Left renal pelvis (tissue), 4 donors: ENCODE measurements at places on chromosomes 3 and 15.

DNA sequence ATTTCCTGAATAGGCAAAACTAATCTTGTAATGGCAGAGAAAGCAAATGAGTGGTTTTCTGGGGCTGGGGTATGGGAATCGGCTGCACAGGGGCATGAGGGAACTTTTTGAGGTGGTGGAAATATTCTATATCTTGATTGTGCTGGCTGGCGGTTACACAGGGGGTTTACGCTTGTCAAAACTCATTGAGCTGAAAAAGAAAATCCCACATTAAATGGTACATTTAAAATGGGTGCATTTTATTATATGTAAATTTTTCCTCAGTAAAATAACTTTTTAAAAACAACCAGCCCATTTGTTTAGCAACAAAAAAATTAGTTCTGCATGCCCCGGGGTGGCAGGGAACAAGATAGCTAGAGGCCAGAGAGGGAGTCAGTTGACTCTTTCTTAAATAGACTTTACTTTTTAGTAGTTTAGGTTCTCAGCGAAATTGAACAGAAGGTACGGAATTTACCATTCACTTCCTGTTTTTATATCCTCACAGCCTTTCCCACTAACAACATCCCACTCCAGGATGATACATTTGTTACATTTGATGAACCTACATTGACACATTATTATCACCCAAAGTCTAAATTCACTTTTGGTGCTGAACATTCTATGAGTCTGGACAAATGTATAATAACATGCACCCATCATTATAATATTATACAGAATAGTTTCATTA is 41.2 kb upstream of the BCL2A1 start:
- no peak for DNase-seq

GRCh38 chr3:111690242-111690641 is 95.1 kb upstream of the ZBED2 start:
- no peak for DNase-seq

GRCh38 chr3:128784232-128784631 is 58.2 kb downstream of the RAB7A start:
- no peak for DNase-seq

DNA sequence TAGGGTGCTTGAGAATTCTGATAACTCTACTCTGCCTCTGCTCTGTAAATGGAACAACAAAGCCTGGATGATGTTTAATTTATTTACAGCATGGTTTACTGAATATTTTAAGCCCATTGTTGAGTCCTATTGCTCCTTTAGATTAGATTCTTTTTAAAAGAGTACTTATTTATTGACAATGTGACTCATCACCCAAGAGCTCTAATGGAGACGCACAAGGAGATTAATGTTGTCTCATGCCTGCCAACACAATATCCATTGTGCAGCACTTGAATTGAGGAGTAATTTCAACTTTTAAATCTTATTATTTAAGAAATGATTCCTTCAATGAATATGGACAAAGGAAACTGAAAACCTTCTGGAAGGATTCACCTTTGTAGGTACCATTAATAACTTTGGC is 691.4 kb downstream of the ZBBX start:
- no peak for DNase-seq

GRCh38 chr3:71237672-71238071 is 345.9 kb downstream of the FOXP1 start:
- DNase-seq, result no peak

DNA sequence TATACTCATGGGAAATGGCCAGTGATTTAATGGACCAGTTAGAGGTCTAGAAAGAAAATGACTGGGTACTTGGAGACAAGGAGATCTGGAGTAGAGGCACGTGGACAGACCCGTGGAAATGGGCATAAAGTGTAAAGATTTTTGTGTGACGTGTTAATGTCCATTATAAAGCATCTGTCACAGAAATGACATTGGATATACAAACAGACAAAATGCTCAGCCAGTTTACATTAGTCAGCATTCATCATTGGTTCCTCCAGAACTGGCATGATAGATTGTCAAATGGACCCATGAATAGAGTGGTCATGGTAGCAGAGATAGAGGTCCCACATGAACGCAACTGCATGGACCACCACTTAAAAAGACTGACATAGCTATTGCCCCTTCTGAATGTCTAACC is 144.1 kb upstream of the GALNT15 start:
- no peak for DNase-seq

- no peak for DNase-seq
These were observed 385.2 kb upstream of the MCTP2 start for GRCh38 chr15:93846148-93846547.

DNA sequence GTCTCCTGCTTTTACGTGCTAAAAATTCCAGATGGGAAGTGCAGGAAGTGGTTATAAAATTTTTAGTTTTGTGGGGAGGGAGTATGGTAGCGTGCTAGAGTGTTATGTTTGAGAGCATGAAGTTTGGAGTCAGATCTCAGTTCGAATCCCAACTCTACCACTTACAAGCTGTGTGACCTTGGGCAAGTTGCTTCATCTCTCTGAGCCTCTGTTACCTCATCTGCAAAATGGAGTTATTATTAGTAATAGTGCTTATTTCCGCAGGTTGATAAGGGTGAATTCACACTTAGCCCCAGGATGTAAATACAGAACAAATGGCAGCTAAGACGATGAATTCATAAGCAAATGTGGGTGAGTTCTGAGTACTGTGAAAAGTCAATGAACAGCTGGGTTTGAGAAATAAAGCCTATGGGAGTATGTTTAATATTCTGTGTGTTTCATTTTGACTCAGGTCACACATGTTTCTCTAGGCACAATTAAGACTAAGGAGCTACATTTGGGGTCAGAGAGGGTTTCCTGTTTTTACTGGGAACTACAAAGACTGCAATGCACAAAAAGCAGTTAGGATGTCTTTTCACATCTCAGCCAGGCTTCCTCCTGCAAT is 73.1 kb upstream of the FEZF2 start:
- no peak for DNase-seq

DNA sequence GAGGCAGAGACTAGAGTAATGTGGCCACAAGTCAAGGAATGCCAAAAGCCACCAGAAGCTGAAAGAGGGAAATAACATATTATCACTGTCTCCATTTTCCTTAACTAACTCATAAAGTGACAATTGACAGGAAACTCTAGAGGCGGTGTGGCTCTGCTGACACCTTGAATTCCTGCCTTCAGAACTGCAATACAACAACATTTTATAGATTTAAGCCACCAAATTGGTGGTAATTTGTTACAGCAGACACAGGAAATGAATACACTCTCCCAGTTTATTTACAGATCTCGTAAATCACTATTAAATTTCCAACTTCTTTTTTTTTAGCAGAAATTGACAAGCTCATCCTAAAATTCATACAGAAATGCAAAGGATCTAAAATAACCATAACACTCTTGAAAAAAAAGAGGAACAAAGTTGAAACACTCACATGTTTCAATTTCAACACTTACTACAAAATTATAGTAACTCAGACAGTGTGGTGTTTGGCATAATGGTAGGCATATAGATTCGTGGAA is 449.9 kb downstream of the OTOL1 start:
- DNase-seq, result no peak

DNA sequence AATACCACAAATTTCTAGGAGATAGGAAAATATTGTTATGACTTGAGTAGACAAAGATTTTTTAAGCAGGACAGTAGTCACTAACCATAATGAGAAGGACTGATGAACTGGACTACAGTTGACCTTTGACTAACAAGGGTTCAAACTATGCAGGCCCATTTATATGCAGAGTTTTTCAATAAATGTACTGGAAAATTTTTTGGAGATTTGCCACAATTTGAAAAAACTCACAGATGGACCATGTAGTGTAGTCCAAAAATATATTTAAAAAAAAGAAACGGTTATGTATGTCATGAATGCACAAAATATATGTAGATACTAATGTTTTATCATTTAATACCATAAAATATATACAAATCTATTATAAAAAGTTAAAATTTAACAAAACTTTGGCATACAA is 151.8 kb downstream of the LRRN1 start:
- no peak for DNase-seq

DNA sequence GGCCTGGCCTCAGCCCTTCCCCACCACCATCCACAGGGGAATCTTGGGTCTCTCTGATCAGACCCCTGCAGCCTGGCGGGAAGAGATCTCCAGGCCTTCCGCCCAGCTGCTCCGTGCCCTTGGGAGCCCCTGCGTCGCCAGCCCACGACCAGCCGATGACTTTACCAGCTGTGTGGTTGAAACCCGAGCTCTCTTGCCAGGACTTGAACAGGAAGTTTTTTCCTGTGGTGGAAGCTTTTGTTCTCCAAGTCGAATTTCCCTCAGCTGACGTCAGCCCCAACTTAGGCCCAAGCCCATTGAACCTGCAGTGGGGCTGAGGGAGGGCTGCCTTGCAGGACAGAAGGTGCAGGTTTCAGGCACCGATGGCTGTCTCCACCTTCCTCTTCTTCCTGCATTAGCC is 51.7 kb upstream of the SMAD3 start:
- no peak for DNase-seq

- no peak for DNase-seq
These were observed 17.6 kb downstream of the THRB start for GRCh38 chr3:24476871-24477656.

GRCh38 chr3:193335031-193335430 is 43.5 kb downstream of the ATP13A5 start:
- DNase-seq, result no peak

DNA sequence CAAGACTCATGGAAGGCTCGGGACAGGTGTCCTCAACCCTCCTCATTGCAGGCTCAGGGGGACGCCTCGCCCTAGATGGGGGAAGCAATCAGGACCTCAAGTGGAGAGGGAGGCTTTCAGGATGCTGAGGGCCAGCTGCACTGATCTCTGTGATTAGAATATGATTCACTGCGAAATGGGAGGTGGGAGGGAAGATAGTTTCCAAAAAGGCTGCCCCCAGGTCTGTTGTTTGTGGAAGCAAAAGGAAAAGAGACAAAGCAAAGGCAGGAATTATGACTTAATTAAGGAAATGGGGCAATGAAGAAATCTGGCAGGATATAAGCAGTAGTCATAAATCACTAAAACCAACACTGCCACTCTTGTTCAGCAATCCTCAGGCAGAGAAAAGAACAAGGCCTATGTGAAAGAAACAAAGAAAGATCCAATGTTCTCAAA is 85.6 kb upstream of the ABHD17C start:
- no peak for DNase-seq

- DNase-seq, result no peak
These were observed 34.9 kb downstream of the LINS1 start for GRCh38 chr15:100566850-100567628.

GRCh38 chr15:67329984-67330733 is 75.6 kb downstream of the IQCH start:
- no peak for DNase-seq

DNA sequence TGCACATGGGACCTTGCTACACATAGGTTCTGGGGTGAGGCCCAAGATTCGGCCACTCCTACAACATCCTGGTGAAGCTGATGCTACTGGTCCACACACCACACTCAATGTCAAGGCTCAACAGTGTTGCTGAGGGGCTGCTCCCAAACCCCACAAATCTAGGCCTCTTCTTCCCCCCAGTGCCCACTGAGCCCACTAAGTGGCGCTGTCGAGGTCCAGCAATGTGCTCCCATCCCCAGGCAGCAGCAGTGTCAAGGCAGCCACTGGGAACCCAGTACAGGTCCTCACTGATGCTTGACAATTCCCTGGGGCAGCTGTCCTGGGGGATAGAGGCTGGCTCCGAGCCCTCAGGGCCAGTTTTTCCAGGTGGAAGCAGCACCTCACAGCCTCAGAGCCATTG is 21.5 kb downstream of the SCN5A start:
- DNase-seq, result no peak

GRCh38 chr15:69673291-69673881 is 220.8 kb downstream of the RPLP1 start:
- DNase-seq, result no peak

DNA sequence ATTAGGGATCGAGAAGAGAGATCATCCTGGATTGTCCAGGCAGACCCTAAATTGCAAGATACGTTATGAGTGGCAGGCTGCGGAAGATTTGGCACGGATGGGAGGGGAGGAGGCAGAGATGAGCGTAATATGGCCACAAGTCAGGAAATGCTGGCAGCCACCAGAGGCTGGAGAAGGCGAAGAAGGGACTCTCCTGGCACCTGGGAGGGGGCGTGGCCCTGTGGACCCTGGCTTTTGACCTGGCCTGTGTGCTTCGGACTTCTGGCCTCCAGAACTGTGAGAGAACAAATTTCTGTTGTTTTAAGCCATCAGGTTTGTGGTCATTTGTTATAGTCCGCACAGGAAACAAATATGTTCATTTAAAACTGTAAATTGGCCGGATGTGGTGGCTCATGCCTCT is 31.9 kb upstream of the IGF1R start:
- no peak for DNase-seq

GRCh38 chr3:168197162-168197561 is 101.4 kb upstream of the GOLIM4 start:
- no peak for DNase-seq

DNA sequence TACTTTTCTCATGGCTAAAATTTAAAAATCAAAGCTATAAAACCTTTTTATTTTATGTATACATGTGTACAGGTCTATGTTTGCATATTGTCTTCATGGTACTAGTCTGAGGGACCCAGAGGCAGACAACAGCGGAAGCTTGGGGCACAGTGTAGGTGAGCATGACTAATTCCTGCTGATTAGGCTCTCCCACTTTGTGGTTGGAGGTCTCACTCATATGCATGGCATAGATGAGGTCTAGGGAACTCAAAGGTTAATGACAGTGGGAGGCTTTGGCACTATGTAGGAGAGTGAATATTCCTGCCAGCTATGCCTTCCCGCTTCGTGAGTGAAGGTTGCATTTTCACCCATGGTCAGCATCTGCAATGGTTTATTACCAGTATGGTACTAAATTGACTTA is 47.5 kb upstream of the AADACL2 start:
- DNase-seq, result no peak

DNA sequence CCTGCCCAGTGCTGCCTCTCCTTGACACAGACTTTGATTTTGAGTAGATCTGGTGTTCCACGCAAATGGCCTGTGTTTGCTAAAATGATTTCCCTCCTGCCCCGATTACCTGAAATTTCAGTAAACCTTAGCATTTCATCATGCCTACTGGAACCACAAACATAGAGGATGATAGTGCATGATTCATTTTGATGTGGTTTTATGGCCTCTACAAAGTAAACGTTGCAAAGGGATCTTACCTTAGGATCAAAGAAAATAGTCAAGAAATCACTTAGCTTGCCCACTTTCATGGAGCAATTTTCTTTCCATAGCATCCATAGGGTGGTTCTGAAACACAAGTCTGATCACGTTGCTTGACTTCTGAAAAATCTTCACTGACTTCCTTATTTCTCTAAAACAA is 524.6 kb upstream of the ATP11B start:
- DNase-seq, result no peak
